SK-MEL-5 (cell line): ENCODE measurements at places on chromosomes 7 and 10.
A peak's percentile ranks its signal among the peaks of the same experiment; 100 is the strongest.

GRCh38 chr7:80095545-80095944 is 39.1 kb upstream of the GNAI1 start:
- peak; percentile 56 for DNase-seq

GRCh38 chr10:12703126-12703525 is 298.4 kb downstream of the CCDC3 start:
- DNase-seq, result no peak

DNA sequence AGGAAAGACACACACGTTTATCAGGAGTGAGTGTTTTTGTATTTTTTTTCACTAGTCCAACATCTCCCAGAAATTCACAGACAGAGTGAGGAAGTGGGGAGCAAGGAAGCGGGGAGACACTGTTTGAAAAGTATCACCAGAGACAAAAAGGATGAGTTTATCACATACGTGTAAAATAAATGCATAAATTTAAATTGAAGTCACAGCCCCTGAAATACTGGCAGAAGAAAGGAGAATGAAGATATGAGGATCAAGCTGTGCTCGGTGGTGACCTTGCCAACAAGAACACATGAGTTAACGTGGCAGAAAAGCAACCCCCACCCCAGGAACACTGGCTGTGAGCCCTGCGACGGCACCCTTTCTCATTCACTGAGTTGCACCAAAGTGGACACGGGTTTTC is 317.2 kb upstream of the AOAH start:
- DNase-seq, result no peak

GRCh38 chr7:71615017-71615416 is 483.1 kb downstream of the GALNT17 start:
- DNase-seq, result no peak

- DNase-seq, result no peak
Measured at GRCh38 chr7:145263886-145264285, 428.0 kb upstream of the TPK1 start.

DNA sequence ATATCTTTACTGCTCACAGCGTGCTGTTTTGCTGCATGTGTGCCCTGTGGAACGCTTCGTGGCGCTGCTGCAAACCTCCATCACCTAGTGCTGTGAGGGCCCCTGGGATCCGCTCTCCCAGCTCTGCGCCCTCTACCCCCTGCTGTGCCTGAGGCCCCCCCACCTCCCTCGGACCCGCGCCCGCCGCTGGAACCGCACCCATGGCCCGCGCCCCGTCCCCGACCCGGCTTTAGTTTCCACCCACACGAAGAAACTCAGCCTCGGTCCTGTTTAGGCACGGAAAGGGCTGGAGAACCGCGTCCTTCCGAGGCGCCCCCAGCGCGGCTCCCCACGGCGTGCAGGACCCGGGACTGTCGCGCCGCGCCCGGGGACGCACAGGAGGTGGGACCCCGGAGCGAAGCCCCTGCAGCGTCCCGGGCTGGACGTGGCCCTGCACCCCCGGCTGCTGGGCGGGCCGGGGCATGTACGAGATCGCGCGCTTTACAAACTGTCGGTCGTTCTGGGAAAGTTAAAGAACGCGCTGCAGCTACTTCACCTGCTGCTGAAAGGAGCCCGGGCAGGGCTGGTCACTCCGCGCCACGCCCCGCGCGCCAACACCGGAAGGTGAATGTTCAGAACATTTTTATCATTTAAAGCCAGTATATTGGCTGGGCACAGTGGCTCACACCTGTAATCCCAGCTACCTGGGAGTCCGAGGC is 54.3 kb downstream of the BMS1 start:
- no peak for DNase-seq

DNA sequence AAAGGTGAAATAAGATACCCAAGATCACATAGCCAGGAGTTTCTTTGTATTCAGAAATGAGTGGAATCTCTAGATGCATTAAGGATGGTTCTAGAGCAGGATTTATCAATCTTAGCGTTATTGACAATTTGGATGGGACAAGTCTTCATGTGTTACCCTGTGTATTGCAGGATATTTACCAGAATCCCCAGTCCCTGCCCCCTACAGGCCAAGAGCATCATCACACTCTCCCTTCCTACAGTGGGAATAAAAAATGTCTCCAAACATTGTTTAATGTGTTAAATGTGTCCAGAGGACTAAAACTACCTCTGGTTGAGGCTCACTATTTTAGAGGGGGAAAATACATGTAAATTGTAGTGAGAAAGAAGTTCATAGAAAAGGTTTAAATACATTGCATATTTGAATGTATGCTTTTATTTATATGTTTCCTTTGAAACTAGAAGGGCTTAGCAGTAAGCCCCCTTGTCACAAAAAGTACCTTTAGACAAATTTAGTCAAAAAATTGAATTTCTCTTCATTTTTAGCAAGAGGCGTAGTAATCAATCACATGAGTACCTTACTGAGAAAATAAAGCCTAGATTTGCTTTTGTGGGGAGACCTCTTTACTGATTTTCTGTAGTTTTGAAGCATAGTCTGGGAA is 141.2 kb downstream of the MLLT10 start:
- DNase-seq, result peak; percentile 62

- DNase-seq, result no peak
Measured at GRCh38 chr10:126137562-126138221, 241.3 kb downstream of the FANK1 start.

GRCh38 chr7:2639695-2640481 is 8.1 kb downstream of the TTYH3 start:
- DNase-seq, result peak; percentile 17

GRCh38 chr10:44425466-44425865 is 40.6 kb upstream of the CXCL12 start:
- DNase-seq, result no peak

DNA sequence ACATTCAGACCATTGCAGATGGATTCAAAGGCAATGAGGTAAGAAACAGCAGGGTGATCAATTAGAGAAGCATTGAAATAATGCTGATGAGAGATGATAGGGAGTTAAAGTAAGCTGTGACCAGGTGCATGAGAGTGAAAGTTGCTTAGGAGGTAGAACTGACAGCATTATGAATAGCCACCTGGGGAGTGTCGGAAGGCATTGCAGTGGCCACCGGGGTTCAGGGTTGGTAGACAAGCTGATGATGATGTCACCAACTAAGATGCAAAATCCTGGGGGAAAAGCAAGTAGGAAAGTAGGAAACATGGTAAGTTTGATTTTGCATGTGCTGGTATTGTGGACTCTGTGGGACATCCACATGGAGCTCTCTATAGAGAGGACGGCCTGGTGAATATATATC is 211.9 kb upstream of the ETV1 start:
- no peak for DNase-seq

DNA sequence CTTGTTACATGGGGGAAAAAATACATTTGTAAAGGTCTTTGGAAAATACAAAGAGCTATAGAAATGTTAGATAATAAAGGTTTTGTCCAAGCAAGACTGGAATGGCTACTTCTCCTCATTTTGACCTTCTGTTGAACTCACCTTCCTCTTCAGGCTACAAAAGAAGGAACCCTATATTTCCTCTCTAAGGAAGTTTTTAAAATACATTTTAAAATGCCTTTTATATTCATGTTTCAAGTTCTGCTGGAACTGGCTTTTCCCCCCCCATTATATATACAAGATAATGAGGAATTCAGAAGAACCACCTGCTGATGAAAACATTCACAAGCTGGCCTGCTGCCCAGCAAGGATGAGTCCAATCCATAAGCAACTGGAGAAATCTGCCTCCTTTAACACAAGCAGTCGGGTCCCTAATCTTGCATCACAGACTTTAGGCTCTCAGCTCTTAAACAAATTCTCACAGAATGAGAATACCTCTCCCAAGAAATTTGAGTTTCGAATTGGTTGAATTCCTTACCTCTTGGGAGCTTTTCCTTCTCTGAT is 44.6 kb downstream of the MTERF1 start:
- DNase-seq, result peak; percentile 81

DNA sequence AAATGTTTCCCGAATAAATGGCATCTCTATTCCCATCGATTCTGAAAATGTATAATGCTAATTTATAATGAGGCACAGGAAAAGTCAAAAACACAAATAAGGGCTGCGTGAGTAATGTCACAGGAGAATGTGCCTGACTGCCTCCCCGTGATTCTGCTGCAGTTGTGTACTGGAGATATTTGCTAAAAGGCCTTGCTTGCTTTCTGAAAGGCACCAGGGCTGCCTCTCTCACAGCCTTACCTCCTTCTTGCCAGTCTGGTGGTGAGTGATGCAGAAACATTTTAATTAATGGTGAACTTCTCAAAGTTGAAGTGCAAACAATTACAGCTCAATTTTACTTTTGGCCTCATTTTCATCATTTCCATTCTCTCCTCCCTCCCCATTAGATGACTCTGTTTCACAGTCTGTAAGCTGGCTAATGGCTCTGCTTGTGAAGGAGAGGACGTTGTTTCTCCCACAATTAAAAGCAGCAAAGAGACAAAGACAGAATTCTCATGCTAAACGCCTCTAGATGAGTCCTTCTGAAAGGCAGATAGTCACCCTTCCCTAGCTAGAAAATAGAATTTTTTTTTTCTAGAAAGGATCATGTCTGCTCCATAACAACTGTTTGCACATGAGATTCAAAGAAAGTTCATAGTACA is 377.6 kb downstream of the MDFIC start:
- DNase-seq, result no peak

GRCh38 chr10:96338279-96338925 is 20.4 kb downstream of the OPALIN start:
- peak; percentile 2 for DNase-seq

DNA sequence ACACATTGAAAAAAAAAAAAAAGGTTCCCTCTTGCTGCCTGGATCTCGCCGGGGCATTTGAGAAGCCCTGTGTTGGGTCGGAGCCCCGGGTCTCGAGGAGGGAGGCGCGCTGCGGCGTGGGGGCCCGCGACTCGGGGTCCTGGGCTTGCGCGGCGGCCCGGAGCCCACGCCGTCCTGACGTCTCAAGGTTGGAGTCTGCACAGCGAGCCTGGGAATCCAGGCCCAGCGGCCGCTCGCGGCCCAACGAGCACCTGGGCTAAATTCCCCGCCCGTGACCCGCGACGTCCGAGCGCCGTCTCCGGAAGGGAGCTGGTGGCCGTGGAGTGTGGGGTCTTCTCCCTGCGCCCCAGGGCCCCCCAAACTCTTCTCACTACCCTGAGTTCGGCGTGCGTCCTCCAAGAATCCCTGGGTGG is 1.4 kb upstream of the CTBP2 start:
- no peak for DNase-seq

GRCh38 chr10:1123198-1123597 is 67.0 kb downstream of the WDR37 start:
- no peak for DNase-seq

DNA sequence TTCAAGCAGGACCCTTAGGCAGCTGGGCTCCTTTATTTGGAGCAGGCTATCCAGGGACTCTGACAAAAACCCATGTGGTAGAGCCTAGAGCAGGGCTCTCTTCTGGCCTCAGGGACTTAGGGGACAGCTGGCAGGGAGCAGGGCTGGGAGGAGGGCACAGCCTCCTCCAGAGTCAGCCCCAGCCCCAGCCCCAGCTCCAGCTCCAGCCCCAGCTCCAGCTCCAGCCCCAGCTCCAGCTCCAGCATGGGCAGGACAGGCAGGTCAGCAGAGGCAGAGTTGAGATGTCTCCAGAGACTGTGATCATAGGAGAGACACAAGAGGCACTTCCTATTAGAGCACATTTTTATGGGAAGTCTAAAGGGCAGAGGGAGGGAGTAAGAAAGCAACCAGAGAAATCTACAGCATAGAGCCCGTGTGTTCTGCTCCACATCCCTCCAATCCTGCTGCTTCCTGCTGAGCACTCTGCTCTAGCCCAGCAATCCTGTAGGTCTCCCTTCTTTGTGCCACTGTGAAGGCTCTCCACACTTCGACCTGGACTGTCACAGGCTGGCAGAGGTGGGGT is 13.3 kb upstream of the C10orf53 start:
- no peak for DNase-seq

DNA sequence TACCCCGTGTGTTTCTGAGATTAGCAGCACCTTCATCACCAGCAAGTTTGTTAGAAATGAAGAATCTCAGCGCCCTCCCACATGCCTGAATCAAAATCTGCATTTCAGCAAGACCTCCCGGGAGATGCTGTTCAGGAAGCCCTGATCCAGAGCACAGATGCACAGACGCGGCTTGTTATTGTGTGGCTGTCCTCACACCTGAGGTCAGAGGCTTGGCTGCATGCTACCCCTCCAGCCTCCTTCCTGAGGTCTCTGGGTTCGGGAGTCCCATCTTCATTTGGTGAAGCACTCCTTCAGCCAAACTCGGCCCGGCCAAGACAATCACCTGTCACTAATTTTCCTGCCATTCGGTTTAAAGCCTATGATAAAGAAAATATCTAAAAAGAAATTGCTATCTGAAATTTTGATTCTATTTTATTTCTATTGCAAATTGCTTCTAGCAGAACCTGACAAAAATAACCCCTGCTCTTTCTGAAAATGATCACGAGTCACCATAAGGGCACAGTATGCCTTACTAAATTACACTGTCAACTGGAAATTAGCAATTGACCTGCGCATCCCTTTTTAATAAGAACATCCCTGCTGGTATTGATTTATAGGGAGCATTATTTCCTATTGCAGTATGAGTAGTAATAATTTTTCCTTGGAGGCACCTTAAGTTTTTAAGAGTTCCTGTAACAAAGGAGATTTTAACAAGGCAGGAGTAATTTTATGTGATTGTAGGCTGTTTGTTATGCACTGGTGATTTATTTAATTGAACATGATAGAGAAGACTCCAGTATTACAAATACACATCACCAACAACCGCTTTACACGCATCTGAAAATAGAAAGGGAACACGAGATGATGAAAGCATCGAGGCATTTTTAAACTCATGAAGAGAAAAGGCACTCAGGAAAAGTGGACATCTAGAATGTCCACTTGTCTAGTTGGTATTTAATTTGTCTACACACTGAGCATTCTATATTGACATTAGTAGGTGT is 49.5 kb downstream of the VSTM2A start:
- no peak for DNase-seq

DNA sequence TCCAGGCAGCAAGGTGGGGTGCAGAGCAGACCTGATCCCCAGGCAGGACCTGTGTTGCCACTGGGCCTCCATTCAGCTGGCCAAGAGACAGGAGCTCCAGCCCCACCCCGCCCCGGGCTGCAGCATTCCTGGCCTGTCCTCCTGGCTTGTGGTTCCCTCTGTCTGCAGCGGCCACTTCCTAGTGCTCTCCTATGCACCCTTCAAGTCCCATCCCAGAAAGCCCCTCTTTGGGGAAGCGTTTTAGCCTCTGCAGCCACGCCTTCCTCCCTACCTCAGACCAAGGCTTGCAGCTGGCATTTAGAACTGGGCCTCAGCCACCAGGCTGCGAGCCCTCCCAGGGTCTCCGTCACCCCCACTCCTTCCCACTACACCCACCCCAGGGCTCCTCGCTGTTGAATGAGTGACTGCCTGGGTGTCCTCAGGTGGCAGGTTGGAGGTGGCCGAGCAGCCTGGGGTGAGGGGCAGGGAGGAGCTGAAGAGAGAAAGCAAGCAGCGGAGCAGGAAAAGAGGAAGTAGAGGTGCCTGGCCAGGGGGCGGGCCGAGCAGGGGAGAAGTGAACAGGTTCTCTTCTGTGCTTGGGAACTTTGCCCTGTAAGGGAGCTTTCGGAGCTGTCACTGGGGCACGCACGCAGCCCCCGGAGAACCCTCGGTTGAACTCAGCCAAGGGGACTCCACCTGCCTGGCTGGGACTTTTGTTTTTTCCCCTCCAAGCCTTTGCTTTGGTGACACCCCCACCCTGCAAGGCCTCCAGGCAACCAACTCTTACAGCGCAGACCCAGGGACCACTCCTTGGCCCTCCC is 109.1 kb upstream of the TNRC18 start:
- DNase-seq, result no peak

- no peak for DNase-seq
Measured at GRCh38 chr10:86556532-86556931, 34.9 kb upstream of the WAPL start.
